Pancreas (tissue), 10 donors: ENCODE measurements at places on chromosomes 6 and 20. TPM values are rescaled to one million over a fixed set of nuclear protein-coding genes. Genes with fewer than 3 reads are reported as not detected.

DNA sequence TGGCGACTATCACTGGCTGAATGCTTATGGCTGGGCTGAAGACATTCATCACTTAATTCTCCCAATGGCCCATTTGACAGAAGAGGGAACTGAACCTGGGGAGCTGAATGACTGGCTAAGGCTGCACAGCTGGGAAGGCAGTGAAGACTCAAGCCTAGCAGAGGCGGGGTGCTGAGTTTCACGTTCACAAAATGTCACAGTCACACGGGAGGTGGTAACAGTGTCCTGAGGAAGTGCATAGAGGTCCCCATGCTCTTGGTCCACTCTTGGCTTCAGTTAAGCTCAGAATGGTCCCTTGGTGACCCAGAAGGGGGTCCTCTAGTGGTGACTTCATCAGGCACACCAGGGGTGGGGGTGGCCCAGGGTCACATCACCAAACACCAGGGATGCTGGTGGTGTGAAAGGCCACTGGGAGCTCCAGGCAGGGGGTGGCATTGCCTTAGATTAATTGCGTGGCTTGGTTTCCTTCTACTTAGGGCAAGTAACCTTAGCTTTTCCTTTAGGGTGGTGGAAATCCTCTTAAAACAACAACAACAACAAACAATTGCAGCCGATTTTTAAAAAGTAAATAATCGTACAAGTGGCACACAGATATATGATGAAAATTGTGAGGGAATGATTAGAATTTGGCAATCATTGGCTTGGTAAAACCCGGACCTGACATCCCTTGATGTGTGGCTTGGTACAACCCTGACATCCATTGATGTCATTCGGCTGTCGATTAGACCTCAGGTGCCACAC lies 45.0 kb downstream of the SULF2 start:
- DNase-seq, result no peak

- no peak for DNase-seq
Measured at GRCh38 chr6:52149076-52149475, 37.1 kb upstream of the IL17A start.

- no peak for DNase-seq
Measured at GRCh38 chr6:6584310-6585002, 4.1 kb upstream of the LY86 start.

DNA sequence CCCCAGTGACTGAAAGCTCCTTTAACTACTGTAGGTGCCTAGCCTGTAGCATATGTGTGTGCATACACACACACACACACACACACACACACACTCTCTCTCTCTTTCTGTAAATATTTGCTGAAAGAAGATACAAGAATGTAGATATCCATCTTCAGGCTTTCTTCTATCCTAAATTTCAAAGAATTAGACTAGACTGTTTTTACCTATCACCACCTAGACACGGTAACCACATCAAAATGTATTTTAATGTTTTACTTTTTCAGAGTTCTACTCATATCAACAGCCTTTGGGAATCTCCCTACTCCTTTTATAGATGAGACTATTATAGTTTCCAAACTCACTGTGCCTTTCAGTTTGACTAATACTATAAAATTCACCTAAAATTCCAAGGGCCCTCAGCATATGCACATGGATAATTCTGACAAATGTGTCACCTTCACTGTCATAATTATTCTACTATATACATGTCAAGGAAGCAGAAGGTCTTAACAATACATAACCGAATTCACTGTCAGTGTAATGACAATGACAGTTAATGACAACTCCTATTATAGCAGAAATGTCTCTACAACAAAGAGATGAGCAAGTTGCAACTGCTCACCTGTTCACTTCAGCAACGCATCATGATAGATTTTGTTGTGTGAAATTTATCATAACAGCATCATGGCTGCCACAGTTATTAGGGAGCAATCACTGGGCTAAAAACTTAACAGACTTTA lies 236.5 kb downstream of the GMPR start:
- DNase-seq, result no peak

- DNase-seq, result no peak
Measured at GRCh38 chr6:118318648-118319047, 229.4 kb upstream of the PLN start.

GRCh38 chr6:114941078-114941477 lies 598.3 kb upstream of the HS3ST5 start:
- DNase-seq, result no peak

GRCh38 chr6:170404036-170404435 lies 97.5 kb downstream of the FAM120B start:
- no peak for DNase-seq

- DNase-seq, result no peak
Measured at GRCh38 chr6:82984720-82985119, 80.9 kb downstream of the UBE3D start.

Gene KHDC1
- 1.8 TPM for total RNA-seq

Gene RAB44
- 0.09 TPM for total RNA-seq

Gene EYS
- total RNA-seq, result 0.14 TPM

Gene SPEF1
- total RNA-seq, result 0.53 TPM

Gene SASH1
- 10.5 TPM for total RNA-seq

Gene SSTR4
- not detected for total RNA-seq
